Cardiac fibroblast (primary cell): ENCODE measurements at places on chromosomes 7 and 10.

DNA sequence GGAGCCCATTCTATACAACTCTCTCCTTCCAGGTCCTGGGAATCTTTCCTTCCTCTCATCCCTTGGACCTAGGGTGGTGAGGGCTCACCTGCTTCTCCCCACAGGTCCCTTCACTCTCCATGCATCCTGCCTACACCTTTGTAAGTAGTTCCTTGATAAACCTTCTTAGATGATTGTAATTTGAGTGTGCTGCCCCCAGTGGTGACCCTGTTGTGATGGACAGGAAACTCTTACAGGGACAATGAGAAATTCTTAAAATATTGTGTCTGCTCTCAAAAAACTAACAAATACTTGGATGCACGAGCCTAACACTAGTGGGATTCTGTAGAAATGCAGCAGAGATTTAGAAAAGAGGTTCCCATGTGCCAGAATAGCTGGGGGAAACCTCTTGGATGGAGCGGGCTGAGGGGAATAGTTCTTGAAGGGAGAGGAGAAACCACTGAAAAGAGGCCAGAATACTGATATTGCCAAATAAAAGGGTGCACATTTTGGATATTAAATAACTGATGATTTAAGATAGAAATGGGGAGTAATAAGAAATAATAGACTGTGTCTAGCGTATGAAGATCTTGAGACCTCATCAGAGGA, 6.7 kb upstream of the PAXIP1 start:
- DNase-seq: peak; percentile 19

DNA sequence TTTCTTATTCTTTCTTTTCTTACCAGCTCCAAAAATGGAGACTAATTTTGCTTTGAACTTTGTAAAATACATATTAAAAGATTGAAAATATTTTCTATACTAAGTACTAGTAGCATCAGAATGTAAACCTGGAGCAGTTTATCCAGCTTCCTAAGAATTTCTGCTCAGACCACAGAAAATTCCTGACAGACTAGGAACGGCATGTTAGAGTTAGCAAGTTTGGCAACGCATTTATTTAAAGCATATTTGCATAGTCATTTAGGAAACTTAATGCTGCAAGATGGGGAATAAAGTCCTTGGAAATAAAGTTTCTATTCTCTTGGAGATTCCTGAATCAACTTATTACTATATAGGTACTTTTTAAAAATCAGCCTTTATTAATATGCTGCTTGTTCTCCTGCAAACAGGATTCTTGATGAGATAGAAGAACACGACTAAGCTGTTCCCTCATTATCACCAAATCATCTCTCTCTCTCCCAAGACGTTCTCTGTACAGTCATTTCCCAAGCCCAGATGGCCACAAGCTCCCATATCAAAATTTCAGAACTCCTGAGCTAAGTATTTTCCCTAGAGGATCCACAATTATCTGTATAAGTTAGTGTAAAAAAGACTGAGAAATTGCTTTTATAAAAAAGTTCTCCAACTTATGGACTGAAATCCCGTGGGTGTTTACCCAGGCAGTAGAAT, 305.8 kb upstream of the NEBL start:
- peak; percentile 39 for DNase-seq

DNA sequence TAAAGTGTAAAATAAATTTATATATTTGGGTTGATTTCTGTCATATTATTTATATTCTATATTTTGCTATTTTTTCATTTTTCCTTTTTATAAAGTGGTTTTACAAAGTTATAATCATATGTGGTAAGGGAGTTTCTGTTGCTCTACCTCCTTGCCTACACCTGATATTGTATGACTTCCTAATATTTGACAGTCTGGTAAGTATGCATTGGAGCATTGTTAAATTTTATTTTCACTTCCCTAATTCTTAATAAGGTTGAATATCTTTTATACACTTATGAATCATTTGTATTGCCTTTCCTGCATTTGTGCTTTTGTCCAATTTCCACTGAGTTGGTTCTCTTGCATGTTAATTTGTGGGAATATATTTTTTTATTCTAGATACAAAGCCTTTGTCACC, 492.4 kb downstream of the GRID1 start:
- no peak for DNase-seq

DNA sequence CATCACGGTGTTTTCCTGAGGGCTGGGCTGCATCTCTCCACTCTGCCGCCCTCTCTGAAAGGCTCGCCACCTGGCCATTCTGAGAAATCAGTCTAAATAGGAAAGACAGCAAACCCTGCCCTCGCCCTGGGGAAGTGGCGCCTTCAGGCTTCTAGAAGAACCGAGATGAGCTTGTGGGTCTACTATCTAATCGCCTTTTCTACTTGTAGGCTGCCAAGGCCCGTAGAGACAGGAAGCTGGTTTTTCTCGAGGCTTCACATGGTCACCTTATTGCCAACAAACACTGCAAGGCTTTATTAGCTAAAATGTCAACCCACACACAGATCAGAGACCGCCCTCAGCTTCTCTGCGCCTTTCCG, 21.4 kb downstream of the LAT2 start:
- DNase-seq: no peak

DNA sequence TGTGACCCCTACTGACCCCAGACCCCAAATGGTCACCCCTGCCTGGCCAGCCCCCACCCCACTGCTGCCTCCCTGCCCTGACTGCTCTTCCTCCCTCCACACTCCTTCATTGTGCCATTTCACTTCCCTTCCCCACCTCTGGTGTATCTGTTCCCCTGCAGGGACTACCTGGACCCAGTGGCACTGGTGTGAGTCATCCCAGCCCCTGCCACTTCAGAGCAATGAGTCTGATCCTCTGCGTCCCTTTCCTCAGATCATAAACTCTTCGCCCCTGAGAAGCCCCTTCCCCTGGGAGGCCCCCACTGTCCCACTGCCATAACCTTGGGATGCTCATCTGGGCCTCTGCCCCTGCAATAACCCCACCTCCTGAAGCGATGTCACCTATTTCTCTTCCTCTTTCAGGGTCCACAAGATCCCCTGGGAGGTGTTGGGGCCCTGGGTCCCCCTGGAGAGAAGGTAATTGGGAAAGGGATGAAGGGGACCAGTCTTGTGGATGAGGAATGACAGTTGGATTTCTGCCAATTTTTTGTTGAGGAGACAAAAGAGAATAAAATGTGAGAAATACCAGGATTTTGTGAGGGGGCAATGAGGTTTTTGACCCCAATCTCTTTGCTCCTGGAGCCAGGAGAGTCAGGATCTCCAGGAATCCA, 19.1 kb upstream of the VOPP1 start:
- DNase-seq: no peak

GRCh38 chr7:196778-197321, 4.5 kb downstream of the FAM20C start:
- no peak for DNase-seq

GRCh38 chr10:114519306-114519669, 115.0 kb upstream of the AFAP1L2 start:
- no peak for DNase-seq

DNA sequence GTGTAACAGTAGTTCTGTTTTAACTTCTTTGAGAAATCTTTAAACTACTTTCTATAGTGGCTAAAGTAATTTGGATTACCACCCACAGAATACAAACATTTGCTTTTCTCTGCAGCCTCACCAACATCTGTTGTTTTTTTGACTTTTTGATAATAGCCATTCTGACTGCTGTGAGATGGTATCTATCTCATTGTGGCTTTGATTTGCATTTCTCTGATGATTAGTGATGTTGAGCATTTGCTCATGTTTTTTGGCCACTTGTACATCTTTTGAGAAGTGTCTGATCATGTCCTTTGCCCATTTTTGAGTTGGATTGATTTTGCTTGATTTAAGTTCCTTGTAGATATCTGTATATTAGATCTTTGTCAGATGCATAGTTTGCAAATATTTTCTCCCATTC, 66.7 kb downstream of the RNF133 start:
- DNase-seq: no peak
